ENCODE measurements at places on chromosomes 4 and X. TPM values are rescaled to one million over a fixed set of nuclear protein-coding genes. Genes with fewer than 3 reads are reported as not detected.

- DNase-seq = no peak
These were observed 312.7 kb upstream of the PPARGC1A start for GRCh38 chr4:24202579-24202978.

DNA sequence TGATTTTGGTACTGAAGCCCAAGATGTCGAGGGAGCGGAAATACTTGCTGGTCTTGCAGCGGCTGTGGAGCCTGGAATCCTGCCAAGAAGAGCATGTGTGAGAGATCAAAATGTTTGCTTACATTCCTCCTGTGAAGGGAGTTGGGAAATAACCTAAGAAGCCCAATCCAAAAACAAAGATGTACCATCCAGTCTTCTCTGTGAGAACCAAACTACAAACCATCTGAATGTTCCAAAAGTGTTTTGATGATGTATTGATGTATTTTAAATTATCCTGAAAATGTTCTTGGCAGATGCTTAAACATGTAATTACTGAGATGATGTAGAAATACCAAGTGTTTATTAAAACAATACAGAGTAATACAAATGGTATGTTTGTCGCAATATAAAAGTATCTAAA lies 10.1 kb upstream of the ADH1A start:
- DNase-seq = no peak

GRCh38 chr4:7524064-7524682 lies 89.4 kb upstream of the PSAPL1 start:
- no peak for DNase-seq

Gene NUP62CL
- total RNA-seq = 6.1 TPM

- no peak for DNase-seq
These were observed 387.1 kb downstream of the PPP3CA start for GRCh38 chr4:100960232-100960631.

Gene GLRA2
- total RNA-seq = not detected

DNA sequence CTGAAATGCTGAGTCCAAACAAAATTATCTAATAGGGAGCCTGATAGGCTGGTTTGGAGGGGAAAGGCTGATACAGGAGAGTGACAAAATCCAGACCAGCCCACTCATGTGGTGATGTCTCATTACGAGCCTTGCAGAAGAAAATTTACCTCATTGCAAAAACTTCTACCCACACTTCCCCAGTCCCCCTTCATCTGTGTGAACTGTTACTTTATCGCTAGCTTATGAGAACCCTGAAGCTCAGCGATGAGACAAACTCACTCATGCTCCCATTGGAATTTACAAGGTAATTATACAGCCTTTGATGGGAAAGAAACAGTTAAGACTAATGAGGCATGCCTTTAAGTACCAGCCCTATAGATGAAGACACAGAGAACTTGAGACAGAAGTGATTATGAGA lies 76.1 kb downstream of the ARHGAP6 start:
- no peak for DNase-seq

DNA sequence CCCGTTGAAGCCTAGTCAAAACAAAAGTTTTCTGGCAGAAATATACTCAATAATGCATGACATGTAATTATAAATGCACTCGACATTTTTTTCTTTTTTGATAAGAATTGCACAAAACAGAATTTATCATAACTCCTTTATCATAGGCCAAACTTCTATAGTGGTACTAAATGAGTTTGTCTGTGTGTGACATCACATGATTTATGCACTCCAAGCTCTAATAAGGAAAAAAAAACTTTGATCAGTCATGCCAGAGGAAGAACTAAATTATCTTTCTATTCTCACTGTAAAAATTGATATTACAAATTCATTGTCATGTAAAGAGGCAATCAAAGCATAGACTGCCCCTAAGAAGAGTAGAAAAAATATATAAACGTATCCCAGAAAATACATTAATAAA lies 112.4 kb upstream of the NOCT start:
- no peak for DNase-seq

Gene CNGA1
- total RNA-seq = 0.14 TPM

DNA sequence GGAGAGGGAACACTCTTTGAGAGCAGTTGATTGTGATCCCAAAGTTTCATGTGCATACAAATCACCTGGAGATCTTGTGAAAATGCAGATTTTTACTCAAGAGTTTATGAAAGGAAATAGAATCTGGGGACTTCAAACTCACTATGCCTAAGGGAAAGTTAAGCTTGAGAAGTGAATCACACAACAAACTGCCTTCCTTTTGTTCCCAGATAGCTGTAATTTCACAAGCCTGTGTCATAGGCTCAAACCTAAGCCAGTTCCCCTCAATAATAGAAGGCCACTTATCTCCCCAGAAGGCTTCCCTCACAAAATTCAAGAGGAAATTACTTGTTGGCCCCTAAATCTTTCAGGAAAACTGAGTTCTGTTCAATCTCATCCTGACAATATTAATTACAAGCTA lies 132.8 kb upstream of the MAGEB16 start:
- DNase-seq = no peak
